ENCODE measurements at places on chromosomes 2 and 18. TPM values are rescaled to one million over a fixed set of nuclear protein-coding genes. Genes with fewer than 3 reads are reported as not detected.

- H3K27ac ChIP-seq = no peak overlapping the region
- H3K36me3 ChIP-seq = no peaks in the 10 kb centered on the region
- no peak for DNase-seq
- no peak overlapping the region for H3K4me3 ChIP-seq
Measured at GRCh38 chr18:63818212-63818611, 43.0 kb downstream of the SERPINB7 start.

- H3K27ac ChIP-seq = no peak overlapping the region
- H3K4me3 ChIP-seq = no peak overlapping the region
- H3K36me3 ChIP-seq = no peaks in the 10 kb centered on the region
Measured at GRCh38 chr2:45913539-45913938, 262.1 kb downstream of the PRKCE start.

DNA sequence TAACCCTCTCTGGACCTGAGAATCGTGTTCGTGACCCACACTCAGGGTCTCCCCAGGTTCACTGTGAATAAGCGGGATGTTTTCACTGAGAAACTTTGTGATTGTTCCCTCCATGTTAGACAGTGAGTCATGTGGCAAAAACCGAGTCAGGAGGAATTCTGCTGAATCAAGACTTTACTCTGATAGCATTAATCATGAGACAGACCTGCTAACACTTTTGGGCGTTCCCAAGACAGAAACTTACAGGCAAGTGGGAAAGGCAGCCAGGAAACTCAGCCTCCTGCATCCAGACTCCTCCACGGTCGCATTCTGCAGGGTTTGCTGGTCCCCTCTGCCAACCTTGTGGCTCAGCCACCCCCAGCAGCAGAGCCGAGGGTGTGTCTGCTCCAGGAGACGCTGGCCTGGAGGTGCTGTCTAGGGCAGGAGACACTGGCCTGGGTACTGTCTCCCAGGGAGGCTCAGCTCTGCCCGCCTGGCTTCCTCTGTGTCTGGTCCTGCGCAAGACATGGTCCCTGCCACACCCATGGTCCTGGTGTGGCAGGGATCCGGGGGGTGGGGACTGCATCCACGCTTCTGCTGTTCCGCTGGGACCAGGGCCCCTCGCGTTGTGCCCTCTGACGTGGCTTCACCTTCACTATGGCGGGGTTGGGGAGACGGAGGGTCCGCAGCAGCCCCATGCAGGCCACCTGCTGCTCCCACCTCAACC, 177.4 kb downstream of the TWIST2 start:
- H3K4me1 ChIP-seq = no peaks in the 10 kb centered on the region
- no peaks in the 10 kb centered on the region for H3K27me3 ChIP-seq
- H3K4me3 ChIP-seq = no peak overlapping the region
- DNase-seq = no peak

RNF152 gene
- 17.5 TPM for total RNA-seq

Measured in adrenal gland (tissue), 19 donors.